ENCODE measurements at places on chromosomes 12 and 14.
A peak's percentile ranks its signal among the peaks of the same experiment; 100 is the strongest.

- DNase-seq = no peak
These were observed 268.2 kb upstream of the GRIP1 start for GRCh38 chr12:66947119-66947518.

- DNase-seq = no peak
These were observed 51.8 kb upstream of the FBRSL1 start for GRCh38 chr12:132437943-132438700.

DNA sequence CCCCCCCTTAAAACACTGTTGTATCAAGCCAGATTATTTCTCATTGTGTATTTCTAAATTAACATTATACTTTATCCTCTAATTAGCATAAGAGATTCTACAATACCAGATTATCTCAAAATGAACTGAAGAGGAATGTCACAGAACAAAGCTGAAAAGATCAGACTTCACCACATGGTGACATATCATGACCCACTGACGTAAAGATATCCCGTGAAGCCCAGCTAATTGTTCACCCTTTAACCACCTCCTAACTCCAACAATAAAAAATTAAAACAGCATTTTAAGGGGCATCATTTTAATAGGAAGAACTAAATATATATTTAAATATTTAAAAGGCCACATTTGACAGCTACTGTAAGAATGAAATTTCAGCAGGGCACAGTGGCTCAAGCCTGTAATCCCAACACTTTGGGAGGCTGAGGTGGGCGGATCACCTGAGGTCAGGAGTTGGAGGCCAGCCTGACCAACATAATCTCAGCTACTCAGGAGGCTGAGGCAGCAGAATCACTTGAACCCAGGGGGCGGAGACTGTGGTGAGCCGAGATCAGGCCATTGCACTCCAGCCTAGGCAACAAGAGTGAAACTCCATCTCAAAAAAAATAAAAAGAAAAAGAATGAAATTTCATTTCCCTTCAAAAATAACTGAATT lies 29.0 kb downstream of the CDK17 start:
- no peak for DNase-seq

- DNase-seq = no peak
These were observed 19.9 kb upstream of the CD27 start for GRCh38 chr12:6424866-6425265.

DNA sequence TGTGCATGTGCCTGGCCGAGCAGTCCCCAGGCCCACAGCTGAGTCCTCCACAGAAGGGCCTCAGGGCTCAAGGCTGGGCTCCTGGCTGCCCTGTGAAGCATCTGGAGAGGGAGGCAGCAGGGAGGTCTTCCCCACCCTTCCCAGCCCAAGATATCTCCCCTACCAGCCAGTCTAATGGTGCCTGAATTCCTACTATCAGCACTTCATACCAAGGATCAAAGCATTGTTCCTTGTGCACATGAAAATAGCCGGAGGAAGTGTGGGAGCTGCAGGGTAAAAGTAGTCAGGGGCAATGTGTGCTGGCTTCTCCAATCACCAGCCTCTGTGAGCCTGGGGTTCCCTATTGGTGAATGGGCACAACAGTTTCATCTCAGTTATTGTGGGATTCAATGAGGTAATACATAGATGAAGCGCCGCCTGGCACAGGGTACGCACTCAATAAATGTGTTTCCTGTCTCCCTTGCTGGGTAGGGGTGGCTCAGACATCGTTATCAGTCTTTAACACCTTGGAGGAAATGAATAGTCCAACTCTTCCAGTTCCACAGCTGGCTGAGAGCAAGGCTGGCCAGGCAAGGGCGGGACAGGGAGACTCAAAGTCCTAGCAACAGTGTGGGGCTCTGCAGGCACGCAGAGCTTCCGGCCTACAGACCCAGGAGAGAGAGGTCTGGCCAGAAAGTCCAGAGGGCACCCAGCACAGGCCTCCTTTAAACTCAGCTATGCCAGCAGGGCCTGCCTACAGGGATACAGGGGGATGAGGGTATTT lies 39.1 kb upstream of the PNMA1 start:
- DNase-seq = peak; percentile 46

DNA sequence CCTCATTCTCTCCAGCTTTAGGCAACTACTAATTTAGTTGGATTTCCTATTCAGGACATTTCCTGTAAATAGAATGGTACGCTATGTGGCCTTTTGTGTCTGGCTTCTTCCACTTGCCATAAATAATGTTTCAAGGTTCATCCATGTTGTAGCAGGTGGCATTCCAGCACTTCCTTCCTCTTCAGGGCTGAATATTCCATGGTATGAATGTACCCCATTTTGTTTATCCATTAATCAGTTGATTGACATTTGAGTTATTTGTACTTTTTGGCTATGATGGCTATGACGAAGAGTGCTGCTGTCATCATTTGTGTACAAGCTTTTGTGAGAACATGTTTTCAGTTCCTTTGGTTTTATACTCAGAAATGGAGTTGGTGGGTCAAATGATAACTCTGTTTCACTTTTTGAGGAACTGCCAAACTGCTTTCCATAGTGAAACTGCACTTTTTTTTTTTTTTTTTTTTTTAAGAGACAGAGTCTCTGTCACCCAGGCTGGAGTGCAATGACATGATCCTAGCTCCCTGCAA lies 6.5 kb upstream of the CDK2AP1 start:
- DNase-seq = no peak

- no peak for DNase-seq
These were observed 10.0 kb downstream of the DDX51 start for GRCh38 chr12:132133952-132134652.
